ENCODE measurements at places on chromosomes 1 and 21.

GRCh38 chr1:38476111-38476849, 383.3 kb downstream of the RRAGC start:
- no peak for DNase-seq

DNA sequence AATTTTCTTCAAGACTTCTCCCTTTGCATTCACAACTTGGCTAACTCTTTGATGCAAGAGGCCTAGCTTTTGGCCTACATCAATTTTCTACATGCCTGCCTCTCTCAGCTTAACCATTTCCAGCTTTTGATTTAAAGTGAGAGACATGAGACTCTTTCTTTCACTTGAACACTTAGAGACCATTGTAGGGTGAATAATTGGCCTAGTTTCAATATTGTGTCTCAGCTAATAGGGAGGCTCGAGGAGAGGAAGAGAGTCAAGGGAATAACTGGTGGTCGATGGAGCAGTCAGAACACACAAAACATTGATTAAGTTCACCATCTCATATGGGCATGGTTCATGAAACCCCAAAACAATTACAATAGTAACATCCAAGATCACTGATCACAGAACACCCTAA, 225.5 kb downstream of the TPR start:
- DNase-seq = no peak

GRCh38 chr1:98422816-98423215, 238.7 kb upstream of the SNX7 start:
- no peak for DNase-seq

- no peak for DNase-seq
Measured at GRCh38 chr1:162130308-162130707, 60.8 kb downstream of the NOS1AP start.

DNA sequence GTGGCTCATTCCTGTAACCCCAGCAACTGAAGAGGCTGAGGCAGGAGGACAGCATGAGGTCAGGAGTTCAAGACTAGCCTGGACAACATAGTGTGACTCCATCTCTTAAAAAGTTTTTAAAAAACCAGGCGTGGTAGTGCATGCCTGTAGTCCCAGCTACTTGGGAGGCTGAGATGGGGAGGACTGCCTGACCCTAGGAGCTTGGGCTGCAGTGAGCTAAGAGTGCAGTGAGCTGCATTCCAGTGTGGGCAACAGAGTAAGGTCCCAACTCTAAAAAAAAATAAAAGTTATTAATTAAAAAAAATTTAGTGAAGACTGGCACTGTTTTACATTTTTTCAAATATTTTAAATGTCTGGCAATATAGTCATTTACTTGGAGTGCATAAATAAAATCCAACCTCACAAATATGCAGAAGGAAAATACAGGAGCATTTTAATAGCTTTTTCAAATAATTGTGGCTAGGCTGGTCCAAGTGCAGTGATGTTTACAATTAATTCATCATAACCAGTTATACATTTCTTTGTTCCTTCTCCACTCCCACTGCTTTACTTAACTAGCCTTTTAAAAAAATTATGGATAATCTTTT, 10.8 kb downstream of the ZBTB8OS start:
- no peak for DNase-seq

GRCh38 chr1:236163463-236164153, 21.3 kb downstream of the GPR137B start:
- DNase-seq = no peak

DNA sequence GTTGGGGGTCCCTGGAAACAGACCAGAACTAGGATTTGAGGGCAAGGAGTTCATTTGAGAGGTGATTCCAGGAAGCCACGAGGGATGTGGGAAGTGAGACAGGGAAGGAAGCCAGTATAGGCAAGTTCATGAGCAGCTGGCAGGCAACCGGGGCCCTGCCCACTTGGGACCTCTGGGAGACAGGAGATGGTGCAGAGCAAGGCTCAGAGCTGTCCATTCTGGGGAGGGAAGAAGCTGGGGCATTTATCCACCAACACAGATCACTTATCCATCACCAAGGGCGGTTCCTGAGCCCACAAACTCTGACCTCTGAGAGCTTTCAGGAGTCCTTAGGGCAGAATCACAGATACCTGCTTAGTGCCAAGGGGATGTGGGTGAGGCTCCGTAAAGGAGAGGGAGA, 16.8 kb downstream of the EDN2 start:
- DNase-seq = no peak

DNA sequence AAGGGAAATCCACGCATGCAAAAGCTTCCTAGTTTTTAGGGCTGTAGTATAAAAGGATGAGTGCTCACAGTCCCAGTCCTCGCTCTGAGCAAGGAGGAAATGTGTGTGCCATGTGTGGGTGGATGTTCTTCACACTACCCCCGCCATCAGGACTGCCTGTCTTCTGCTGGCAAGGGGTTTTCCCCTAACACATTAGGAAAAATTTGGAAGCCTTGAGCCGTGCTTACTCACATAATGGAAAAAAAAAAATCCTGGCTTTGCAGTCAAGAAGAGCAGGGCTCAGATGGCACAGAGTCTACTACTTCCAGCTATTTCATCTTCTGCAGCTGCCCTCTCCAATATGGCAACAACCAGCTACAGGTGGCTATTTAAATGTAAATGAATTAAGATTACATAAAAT, 363.1 kb downstream of the PLPP3 start:
- no peak for DNase-seq

DNA sequence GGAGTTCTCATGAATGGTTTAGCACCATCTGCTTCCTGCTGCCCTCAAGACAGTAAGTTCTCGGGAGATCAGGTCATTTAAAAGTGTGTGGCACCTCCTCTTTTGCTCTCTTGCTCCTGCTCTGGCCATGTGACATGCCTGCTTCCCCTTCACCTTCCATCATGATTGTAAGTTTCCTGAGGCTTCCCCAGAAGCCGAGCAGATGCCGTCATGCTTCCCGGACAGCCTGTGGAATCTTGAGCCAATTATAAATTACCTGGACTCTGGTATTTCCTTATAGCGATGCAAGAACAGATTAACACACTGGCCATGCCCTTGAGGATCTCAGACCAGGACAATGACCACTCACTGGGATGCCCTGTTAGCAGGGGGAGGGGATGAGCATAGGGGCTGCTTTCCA, 212.3 kb downstream of the MATN1 start:
- DNase-seq = no peak

GRCh38 chr1:55877437-55878232, 662.5 kb upstream of the USP24 start:
- DNase-seq = peak; percentile 32

GRCh38 chr1:70264839-70265238, 43.7 kb downstream of the SRSF11 start:
- no peak for DNase-seq

DNA sequence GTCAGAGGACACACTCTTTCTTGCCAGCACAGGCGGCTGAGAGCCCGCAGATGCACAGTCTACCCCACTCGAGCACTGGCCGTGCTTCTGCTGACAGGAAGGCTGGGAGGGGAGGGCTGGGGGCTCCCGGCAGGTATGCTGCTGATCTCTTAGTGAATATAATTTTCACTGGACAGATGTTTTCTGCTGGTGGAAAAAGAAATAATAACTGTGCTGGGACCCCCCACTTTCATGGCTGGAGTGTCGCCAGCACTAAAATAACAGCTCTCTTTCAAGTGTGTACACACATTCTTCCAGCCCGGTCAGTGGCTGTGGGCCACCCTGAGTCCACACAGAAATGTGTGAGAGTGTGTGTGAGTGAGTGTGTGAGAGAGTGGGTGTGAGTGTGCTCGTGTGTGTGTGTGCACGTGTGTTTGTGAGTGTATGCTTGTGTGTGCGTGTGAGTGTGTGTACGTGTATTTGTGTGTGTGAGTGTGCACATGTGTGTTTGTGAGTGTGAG, 167.7 kb upstream of the USP24 start:
- no peak for DNase-seq

DNA sequence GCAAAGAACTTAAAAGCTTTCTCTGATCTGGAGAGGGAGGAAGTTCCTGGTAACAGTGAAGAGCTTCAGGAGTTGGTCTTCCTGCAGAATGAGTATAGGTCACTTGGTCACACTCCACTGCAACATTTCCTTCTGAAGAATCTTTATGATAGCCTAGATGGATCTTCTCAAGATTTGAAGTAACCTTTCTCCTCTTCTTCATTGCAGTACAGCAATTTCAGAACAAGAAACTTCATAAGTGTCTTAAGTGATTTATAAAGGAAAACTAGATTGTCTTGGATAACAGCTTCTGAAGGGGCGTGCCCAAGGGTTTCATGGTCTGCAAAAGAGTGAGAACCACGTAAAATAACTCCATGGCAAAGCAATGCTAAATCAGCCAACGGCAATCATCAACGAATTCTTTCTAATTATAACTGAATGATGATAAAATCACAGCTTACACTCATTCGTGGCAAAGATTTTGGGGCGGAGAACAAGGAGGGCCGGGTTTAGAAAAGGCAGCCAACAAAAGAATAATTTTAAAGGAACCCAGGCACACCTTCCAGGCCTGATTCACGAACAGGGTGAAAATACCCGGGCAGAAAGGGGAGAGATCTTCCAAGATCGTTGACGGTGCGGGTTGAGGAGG, 53.9 kb upstream of the ASPM start:
- DNase-seq = peak; percentile 35

DNA sequence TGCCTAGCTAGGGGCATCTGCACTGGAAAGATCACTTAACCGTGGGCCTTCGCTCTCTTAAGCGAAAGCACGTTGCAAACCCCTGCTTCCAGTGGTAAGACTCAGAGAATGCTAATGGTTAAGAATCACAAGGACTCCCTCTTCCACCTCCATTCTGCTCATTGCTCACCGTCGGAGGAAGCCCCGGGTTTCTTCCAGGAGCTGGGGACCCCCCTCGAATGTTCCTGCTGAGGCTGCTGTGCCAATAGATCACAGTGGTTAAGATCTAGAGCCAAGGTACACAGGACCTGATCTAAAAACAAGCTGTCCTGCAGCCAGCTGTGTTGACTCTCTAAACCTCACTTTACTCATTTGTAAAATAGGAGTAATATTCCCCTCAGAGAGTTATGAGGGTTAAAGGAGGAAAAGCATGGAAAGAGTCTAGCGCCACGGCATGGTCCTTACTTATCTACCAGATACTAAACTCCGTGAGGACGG, 765 bp downstream of the VAMP3 start:
- DNase-seq = no peak

DNA sequence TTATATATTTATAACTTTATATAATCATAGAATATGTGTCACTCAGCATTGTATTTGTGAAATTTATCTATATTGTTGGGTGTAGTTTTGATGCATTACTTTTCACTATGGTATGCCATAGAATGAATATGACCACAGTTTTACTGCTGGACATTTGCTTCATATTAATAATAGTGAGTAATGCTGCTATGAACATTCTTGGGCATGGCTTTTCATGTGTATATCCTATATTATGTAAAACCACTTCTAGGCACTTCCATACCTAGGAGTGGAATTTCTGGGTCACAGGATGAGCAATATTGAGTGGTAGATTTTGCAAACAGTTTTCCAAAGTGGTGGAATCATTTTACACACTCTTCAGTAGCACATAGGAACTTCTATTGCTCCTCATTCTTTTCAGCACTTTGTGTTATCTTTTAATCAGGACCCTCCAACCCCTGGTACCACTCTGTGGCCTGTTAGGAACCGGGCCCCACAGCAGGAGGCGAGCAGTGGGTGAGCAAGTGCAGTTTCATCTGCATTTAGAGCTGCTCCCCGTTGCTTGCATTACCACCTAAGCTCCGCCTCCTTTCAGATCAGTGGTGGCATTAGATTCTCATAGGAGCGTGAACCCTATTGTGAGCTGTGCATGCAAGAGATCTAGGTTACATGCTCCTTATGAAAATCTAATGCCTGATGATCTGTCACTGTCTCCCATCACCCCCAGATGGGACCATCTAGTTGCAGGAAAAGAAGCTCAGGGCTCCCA, 56.0 kb upstream of the CNIH3 start:
- DNase-seq = peak; percentile 79

- DNase-seq = peak; percentile 18
Measured at GRCh38 chr1:246860401-246860800, 71.3 kb downstream of the AHCTF1 start.

DNA sequence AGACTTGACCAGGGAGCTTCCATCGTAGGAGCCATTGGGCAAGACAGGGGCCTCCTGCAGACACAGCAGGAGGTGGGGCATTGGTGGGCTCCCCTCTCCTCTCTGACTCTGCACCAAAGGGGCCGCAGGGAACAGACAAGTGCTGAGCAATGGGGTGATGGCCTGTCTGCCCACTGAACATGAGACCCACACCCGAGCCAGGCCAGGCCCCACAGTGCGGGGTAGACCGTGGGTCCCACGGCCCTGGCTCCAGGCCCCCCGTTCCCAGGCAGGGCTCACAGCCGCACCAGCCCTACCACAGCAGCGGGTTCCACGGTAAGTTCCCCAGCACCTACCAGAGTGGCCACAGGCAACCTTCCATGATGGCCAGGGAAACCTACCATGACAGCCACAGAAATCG, 45.9 kb downstream of the CHD5 start:
- no peak for DNase-seq

DNA sequence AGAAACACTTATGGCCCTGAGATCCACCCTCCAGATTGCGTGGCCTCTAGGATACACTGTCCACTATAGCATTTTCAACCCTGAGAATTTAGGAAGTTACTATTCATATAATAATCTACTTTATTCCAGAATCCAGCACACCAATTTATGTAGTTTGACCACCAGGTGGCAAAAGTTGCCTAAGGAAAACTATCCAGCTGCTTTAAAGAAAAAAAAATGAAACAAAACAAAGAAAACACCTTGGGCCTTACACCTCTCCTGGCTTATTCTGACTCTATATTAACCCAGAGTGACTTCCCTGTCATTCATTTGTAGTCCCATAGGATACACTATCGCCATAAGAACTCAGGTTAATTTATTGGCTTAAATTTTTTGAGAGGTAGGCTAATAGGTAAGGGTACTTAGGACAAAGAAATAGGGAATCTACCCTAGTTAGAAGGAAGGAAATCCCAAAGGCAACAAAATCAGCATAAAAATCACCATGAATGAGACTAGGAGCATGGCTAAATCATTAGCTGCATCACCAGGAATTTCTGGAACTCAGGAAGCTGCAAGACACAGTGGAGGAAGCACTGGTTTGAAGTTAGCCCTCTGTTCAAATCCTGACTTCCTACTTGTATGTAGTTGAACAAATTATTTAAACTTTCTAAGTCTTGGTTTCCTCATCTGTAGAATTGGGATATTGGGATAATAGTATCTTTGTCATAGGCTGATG, 107.5 kb downstream of the SPAG17 start:
- peak; percentile 54 for DNase-seq

DNA sequence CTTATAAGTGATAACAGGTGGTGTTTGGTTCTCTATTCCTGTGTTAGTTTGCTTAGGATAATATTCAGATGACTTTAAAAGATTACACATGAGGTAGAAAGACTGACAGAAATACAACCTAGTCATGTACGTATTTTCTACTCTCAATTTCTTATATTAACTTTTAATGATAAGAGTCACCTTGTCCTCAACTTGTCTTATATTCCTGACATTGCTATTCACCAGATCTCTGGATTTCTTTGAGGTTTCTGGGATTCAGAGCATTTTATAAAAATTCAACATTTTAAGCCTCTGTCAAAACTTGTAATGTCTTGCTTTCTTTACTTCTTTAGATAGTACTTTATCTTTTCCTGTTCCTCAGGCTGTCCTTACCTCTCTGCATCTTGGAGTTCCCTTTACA, 234.2 kb downstream of the TBX15 start:
- DNase-seq = no peak
